Midbrain (tissue), 1 donor: ENCODE measurements at places on chromosomes 4 and X.

- DNase-seq, result no peak
These were observed 13.7 kb downstream of the GAB3 start for GRCh38 chrX:154737136-154737535.

DNA sequence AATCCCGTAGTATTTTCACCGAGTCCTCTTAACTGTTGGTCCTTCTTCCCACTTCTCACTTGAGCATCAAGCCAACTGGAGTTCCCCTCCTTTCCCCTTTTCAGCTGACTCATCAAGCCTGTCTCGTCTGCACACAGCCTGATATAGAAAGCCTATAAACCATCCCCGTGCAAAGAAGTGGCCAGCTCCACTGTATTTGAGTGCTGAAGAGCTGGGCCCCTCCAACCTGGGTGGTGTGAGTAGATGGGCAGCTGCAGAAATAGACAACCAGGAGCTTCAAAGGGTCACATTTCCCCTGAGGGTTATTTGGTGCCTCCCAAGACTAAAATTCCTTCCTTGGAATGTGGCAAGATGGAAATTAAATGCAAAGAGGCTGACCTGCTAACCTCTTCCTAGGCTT is 199.7 kb downstream of the HS6ST2 start:
- no peak for DNase-seq

DNA sequence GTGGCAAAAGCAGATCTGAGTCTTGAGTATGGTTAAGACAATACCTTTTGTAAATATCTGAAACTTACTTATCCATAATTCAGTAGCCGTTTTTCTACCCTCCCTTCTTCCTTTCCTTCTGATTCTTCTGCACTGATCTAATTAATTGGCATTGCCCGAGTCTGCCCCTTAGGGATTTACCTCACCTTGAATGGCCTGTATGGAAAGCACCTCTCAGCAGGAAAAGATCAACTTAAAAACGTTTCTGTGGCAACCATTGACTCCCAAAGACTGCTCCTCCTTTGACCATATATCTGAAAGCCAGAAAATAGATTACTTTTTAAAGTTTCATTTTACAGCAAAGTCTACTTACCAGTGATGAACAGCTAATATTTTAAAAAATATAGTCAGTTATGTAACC is 496.5 kb upstream of the LCORL start:
- DNase-seq, result no peak

- DNase-seq, result no peak
These were observed 50.4 kb downstream of the SHROOM3 start for GRCh38 chr4:76485450-76485849.

DNA sequence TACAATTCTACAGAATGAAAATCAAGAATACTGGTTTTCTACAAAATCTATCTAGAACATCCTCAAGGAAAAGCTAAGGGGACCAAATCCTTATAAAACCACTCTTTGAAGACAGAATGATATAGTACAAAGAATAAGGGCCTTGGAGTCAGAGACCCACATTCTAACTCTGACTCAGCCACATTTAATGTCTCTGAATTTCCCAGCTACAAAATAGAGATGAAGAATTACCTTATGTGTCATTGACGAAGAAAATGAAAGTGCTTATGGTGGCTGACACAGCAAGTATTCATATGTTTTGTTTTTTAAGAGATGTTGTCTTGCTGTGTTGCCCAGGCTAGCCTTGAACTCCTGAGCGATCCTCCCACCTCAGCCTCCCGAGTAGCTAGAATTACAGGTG is 35.9 kb upstream of the CXorf38 start:
- no peak for DNase-seq

DNA sequence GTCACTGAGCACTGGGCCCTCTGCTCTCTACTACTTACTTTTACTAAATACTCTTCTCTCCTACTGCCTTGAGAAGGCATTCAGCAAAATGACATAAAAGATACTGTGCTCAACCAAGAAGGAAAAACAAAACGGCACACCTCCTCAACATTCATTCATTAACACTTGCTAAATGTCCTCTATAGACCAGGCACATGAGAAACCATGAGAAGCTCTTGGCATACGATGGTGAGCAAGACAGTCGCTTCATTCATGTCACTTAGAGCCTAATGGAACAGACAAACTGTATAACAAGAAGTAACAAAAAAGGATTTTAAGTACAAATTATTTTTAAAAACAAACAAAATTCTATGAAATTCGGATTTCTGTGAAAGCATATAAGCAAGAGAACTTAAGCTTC is 38.7 kb downstream of the COL25A1 start:
- no peak for DNase-seq

DNA sequence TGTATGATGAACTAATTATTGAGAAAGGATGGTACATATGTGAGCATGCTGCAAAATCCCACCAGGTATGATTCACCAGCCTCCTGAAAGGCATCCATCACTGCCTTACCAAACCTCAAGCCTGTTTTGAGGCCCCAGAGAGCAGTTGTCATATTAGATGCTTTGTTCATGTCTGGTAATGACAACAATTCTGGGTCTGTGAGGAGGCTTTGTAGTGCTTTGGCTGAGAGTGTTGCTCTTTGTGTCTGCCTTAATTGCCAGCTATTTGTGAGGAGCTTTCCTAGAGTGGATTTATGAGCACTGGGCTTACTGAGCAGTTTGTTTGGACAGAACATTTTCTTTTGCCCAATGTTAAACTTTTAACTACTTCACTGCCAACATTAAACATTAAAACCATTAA is 69.2 kb downstream of the HEPH start:
- peak; percentile 42 for DNase-seq

DNA sequence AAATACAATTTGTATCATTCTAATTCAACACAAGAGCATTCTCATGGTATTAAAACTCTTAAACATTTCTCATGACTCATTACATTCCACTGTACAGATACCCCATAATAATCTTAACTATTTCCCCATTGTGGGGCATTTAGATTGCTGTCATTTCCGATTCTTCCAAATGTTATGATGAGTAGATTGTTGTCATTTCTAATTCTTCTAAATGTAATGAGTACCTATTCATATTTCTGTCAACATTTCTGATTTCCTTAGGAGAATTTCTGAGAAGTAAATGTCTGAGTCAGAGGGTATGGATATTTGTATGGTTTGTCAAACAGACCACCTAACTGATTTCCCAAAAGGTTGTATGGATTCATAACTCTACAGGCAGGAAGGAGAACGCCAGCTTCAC is 8.3 kb downstream of the S100G start:
- no peak for DNase-seq

DNA sequence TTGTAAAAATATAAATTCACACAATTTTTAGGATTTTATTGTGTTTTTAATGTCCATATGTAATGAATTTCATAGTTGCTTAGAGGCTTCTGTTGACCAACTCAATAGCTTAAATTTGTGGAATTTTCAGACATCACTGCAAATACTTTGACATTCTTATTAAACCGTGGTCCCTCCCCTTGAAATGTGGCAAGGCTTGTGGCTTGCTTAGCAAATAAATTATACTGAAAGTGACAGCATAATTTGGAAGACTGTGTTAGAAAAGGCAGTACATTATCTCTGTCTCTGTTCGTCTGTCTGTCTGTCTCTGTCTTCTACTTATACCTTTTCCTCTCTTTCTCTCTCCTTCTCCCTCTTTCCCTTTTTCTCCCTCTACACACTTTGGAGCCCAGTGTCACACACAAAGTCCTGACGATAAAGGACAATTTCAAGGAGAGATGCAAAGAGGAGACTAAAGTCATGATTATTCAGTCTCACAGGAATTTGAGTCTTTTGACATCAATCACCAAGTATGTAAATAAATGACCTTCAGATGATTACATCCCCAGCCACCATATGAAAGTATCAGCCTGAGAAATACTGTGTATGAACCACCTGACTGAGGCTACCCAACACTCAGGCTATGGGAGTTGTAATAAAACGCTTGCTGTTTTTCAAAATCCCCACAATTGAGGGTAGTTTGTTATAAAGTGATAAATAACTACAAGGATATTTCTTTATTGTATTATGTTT is 21.0 kb upstream of the UGT2B7 start:
- DNase-seq, result no peak

DNA sequence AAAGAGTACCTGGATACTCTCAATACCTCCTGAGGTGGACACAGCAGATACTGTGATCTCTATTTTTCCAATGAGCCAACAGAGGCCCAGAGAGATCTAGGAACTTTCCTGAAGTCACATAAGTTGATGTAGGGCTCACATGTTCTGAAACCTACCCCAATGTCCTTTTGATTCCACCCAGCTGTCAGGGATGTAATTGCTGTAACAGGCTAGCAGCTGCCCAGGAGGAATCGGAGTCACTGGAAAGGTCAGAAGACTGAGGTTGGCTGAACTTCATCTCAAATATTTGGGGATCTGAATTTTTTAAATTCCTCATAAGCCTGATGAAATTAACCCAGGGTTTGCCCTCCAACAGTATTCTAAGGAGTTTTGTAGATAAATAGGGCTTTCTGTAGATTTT is 52.5 kb upstream of the PROM1 start:
- DNase-seq, result no peak

- no peak for DNase-seq
These were observed 376.6 kb downstream of the PDGFC start for GRCh38 chr4:156595041-156595440.

DNA sequence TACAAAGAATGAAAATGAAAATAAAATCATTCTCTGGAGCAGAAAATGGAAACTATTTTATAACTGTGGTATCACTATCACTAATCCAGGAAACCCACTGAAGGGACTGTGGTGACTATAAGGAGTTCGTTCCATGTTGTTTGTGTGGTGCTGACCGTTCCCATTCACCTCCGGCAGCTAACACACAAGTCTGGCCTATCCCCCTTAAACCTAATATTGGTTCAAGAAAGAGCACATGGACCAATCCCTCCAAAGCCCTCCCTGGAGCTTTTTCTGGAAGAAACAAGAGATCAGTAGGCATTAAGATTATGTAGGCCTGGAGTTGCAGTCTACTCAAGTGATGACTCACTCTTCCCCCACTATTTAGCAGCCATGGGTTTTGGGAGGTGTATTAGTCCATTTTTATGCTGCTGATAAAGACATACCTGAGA is 25.9 kb upstream of the FAM241A start:
- no peak for DNase-seq

DNA sequence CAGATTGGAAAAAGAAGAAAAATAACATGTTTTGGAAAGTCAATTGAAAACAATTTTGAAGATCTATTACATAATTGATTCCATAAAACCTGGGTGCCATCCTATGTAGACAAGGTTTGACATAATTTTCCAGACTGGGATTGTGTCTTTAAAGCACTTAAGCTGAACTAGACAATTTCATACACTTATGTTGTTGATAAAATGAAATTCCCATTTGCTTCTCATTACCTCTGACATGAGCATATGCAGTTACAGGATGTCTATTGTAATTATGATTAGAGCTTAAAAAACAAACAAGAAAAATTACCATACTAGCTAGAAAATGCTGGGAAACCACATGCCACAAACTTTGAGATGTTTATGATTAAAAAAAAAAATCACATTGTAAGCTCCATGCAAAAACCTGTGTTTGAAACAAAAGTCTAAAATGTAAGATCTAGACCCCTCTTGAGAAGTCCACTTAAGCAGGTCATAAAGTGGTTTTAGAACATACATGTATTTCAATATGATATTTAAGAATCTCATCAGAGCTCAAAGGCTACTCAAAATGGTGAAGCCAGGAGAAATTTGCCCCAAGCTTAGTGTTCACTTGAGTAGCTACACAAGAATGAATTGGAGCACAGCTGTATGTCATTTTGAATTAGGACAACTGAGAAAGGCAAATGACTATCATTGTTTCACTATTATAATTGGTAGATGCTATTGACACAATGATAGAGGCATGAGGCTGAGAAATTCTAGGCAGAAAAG is 181.1 kb upstream of the PABPC4L start:
- no peak for DNase-seq

DNA sequence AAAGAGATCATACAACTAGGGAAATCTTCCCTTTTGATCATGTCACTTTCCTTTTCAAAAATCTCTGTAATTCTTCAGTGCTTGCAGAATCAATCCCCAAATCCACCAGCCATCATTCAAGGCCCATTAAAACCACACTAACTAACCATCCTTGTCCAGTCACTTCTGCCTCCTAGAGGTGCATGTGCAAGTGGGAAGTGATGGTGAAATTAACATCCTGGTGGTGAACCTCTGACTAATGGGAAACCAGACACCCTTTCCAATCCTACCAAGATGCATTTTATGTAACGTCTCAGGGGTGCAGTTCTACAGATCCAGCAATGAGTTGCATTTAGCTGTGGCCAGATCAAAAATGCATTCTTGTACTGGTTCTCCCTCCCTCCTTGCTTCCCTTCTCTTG is 341.8 kb downstream of the RAPGEF2 start:
- DNase-seq, result no peak

GRCh38 chr4:106993827-106994226 is 42.3 kb downstream of the DKK2 start:
- DNase-seq, result no peak

DNA sequence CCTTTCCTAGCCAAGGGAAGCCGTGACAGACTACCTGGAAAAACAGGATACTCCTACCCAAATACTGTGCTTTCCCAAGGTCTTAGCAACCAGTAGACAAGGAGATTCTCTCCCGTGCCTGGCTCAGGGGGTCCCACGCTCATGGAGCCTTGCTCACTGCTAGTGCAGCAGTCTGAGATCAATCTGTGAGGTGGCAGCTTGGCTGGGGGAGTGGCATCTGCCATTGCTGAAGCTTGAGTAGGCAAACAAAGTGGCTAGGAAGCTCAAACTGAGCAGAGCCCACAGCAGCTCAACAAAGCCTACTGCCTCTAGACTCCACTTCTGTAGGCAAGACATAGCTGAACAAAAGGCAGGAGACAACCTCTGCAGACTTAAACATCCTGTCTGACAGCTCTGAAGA is 177.1 kb downstream of the PARM1 start:
- DNase-seq, result no peak

GRCh38 chr4:145066063-145066501 is 31.9 kb downstream of the ANAPC10 start:
- DNase-seq, result no peak

- DNase-seq, result peak; percentile 21
These were observed 2.3 kb downstream of the SNCA start for GRCh38 chr4:89834486-89835209.

DNA sequence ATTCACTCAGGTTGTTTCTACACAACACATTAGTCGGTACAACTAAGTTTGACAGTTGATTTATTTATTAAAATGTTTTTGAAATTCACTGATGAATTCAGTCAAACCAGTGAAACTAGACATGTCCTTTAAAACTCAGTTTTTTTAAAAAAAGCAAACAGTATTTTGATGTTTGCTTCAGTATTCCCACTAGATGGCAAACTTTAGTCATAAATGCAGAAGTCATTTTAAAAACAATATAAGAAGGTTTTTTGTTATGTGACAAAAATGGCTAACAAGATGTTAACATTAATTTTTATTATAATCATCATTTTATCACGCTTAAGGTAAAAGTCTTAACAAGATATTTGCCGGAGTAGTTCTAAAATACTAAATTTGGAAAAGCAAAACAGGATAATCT is 1337.8 kb upstream of the DIAPH2 start:
- peak; percentile 2 for DNase-seq
